Stimulated activated CD4-positive, alpha-beta T cell treated with anti-CD3 and anti-CD28 coated beads, Interleukin-1b, Interleukin-23, amount 100 ng/mL, for 1 hour (primary cell): ENCODE measurements at places on chromosomes 4 and X.

- no peak for DNase-seq
These were observed 65.8 kb upstream of the PRPS1 start for GRCh38 chrX:107562482-107562881.

DNA sequence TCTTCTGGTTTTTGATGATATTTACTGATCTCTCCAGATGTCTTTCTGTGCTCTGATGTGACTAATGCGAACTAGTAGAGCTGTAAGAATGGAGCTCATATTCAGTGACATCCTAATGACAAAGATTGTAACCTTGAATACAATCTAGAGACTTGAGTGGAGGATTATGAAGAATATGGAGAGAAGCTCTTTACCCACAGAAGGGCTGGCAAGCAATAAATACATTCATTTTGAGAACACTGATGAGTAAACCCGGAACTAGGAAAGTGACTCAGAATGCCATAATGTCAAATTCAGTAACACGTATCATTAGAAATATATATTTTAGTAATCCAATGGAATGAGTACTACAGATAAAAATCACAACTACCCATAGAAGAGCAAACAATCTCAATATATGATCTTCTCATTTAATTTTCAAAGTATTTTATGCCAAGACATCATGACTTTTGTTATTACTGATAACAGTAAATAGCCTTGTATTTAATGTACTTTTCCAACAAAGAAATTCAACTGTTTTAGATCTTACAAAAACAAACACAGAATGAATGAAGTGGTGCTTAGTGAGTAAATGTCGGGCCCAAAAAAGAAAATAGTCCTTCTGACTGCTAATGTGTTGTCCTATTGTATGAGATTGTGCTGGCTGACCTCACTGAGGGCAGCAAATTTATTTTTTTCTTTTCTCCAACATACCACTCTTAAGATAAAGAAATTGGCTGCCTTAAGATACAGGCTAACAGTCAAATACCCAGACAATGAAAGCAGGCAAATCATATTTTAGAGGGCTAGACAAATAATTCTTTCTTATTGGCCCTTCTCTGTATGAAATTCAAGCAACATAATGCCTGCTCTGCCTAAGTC lies 49.2 kb upstream of the HDAC8 start:
- DNase-seq, result no peak

- no peak for DNase-seq
These were observed 2440.0 kb downstream of the PCDH7 start for GRCh38 chr4:33160126-33160525.

DNA sequence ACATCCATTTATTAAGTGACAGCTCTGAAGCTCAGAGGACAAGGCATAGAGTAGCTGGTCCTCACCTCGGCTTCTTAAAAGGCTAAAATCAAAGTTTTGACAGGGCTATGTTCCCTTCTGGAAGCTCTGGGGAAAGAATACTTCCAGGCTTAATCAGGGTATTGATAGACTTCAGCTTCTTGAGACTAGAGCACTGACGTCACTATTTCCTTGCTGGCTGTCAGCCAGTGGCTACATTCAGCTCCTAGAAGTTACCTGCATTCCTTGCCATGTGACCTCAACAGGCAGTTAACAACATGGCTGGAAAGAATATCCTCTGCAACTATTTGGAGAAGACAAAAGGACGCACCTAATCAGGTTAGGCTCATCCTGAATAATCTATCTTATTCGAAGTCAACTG lies 1144.8 kb downstream of the ADGRL3 start:
- no peak for DNase-seq

- no peak for DNase-seq
These were observed 249.1 kb upstream of the STS start for GRCh38 chrX:6898371-6898770.

DNA sequence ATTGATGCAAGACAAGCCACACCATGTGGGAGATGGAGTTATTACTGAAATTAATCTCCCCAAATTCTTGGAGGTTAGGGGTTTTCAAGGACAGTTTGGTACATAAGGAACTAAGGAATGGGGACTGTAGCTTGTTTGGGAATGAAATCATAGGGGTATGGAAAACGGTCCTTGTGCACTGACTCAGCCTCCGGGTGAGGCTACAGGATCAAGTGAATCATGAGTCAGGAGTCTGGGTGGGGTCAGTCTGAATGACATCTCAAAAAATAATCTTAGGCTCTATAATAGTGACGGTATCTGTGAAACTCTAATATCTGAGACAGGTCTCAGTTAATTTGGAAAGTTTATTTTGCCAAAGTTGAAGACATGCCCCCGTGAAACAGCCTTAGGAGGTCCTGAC lies 128.5 kb upstream of the CYSLTR1 start:
- no peak for DNase-seq

DNA sequence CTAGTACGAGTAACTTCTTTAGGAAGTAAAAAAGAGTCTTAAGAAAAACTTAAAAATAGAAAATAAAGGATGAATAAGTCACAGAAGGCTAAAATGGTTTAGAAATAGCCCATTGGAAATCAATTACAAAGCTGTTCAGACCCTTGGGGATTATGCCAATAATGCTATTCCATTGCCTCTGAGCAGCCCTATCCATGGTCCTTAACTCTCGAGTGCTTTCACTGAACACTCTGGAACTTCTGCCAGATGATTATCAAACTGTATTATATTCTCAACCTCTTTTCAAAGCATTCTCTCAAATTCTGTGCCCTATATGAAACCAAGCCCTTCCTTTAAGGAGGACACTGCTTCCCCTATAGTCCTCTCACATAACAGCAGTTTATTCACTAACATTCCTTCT lies 17.0 kb downstream of the SLC9B1 start:
- DNase-seq, result no peak

GRCh38 chr4:99763635-99764101 lies 53.0 kb upstream of the DAPP1 start:
- DNase-seq, result no peak

GRCh38 chr4:128521156-128521555 lies 233.5 kb upstream of the PGRMC2 start:
- DNase-seq, result no peak

- DNase-seq, result no peak
These were observed 65.4 kb downstream of the SPRY1 start for GRCh38 chr4:123462007-123462406.

DNA sequence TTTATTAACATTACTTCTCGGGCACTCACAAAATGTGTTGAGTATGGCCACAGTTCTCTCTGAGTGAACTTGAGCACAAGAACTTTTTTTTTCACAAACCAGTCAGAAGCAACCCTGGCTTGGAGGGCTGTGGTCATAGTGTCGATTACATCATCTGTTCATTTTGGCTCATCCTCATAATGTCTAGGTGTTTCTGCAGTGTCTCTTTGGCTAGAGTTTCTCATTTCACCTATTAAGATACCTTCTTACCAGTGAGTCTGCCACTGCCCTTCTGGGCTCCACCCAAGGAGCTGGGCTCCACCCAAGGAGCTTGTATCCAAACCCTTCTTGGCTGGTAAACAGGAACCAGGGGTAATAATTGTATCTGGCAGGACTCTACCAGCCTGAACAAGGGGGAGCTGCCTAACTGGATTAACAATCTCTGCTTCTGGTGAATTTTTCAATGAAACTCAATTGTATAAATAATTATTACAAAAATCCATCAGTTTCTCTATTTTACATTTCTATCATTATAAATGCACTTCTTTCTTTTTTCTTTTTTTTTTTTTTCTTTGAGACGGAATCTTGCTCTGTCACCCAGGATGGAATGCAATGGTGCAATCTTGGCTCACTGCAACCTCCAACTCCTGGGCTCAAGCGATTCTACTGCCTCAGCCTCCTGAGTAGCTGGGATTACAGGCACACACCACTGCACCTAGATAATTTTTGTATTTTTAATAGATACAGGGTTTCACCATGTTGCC lies 667.7 kb upstream of the SLIT2 start:
- no peak for DNase-seq

DNA sequence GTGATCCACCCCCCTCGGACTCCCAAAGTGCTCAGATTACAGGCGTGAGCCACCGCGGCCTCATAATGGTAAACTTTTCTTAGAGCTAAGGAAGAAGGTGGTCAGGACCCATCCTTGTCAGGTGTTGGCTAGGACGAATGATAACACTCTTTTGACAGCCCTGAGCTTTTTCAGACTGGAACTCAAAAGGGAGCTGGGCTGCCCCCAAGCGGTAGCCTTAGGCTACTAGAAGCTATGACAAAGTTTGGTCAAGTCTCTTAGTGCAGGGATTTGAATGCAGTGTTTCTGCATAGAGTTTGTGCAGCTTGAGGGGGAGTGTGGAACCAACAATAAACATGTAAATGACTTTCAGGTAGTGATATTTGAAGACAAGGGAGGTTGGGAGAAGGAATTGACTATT lies 11.8 kb upstream of the HSD17B10 start:
- DNase-seq, result no peak

GRCh38 chr4:39802005-39802404 lies 104.1 kb downstream of the UBE2K start:
- no peak for DNase-seq

DNA sequence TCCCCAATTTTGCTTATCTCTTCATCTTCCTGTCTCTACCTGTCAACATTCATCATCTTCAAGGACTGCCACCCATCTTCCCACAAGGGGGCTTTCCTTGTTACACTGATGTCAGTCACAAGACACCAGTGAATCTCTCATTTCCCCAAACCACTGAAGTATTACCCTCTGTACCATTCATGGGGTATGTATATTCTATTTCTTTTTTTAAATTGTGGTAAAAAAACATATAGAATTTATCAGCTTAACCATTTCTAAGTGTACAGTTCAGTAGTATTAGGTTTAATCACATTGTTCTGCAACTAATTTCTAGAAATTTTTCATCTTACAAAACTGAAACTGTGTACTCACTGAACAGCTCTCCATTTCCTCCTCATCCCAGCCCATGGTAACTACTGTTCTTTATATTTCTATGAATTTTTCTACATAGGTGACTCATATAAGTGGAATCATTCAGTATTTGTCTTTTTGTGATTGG lies 98.6 kb downstream of the LARP7 start:
- DNase-seq, result no peak

DNA sequence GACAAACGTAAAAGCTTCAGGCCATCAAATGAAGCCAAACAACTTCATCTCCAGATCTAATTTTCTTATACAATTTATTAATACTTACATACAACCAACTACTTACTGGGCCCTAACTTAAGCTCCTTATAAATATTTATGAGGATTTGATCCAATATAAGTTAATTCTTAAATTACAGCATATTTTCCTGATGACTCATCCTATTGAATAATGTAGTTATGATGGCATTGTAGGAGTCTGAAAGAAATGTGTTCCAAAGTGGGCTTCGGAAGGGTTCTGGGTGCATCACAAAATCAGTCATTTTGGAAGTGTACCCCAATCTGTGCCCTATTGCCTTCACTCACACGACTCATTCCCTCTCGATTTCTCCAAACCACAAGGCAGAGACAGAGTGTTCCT lies 455.1 kb upstream of the CTSO start:
- no peak for DNase-seq
